ENCODE measurements at places on chromosomes 5 and 9. TPM values are rescaled to one million over a fixed set of nuclear protein-coding genes. Genes with fewer than 3 reads are reported as not detected.

SLC28A3 gene
- 1.2 TPM for total RNA-seq

FBXW5 gene
- total RNA-seq = 97.6 TPM

EGFLAM gene
- 16.8 TPM for total RNA-seq

APBA1 gene
- total RNA-seq = 9.1 TPM

DNA sequence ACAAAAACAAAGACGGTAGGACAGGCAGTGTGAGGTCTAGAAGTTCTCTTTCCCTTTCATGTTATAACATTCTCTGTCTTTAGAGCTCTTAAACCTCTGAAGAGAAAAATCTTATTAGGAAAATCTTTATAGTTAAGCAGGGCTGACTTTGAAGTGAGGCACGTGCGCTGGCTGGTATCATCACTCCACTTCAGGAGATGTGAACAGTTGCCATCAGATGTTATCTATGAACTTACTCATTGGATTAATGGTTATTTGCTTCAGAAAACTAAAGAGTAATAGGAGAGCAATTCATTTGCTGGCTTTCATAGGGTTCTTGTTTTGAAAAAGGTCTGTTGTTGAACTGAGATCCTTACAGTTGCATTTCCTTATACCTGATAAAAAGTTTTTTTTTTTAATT is 25.7 kb downstream of the LRRTM2 start:
- DNase-seq = no peak

DNA sequence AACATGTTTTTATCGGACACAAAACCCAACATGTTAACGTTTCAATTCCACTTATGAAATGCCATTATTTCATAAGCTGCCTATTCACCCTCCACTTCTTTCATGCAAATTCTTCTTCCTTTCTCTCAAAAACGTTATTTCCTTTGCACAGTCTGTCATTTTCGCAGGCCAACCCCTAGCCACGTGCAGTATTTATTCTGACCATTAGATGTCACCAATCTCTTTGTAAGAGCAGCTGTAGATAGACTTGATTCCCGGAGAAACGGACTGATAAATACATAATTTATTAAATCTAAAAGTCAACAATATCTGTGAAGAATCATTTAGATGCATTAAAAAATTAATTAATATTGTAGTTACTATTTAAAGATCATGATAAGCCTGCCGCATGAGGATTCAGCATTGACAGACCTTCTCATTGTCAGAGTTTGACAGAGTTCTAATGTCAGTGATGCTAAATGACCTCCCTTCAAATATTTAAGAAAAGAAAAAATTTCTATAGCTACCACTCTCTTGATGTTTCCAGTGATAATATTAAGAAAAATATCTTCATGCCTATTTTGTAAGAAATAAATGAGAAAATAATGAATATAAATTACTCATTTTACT is 933.6 kb downstream of the CDH12 start:
- DNase-seq = no peak

GRCh38 chr9:87964826-87965225 is 9.5 kb downstream of the CDK20 start:
- DNase-seq = no peak

- no peak for DNase-seq
These were observed 53.4 kb upstream of the TMC1 start for GRCh38 chr9:72467766-72468738.

GRCh38 chr5:123598028-123598689 is 86.2 kb downstream of the CSNK1G3 start:
- no peak for DNase-seq

DNA sequence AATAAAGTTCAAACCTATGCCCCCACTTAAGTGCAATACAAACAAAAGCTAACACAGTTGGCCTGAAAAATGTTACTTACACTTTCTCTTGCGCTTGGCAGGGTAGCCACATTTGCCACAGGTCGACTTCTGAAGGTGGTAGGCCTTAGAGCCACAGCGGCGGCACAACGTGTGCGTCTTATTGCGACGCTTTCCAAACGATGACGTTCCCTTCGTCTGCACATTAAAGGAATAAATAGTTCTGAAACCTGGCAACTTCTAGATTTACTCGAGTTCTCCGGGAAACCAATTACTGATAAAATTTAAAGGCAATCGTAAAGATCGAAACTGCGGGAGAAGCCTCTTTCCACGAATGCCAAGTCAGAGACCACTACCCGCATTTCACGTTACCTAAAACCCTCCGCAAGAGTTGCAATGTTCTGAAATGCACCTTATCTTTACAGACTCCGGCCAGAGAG is 602 bp downstream of the RPL37 start:
- DNase-seq = peak; percentile 81

DNA sequence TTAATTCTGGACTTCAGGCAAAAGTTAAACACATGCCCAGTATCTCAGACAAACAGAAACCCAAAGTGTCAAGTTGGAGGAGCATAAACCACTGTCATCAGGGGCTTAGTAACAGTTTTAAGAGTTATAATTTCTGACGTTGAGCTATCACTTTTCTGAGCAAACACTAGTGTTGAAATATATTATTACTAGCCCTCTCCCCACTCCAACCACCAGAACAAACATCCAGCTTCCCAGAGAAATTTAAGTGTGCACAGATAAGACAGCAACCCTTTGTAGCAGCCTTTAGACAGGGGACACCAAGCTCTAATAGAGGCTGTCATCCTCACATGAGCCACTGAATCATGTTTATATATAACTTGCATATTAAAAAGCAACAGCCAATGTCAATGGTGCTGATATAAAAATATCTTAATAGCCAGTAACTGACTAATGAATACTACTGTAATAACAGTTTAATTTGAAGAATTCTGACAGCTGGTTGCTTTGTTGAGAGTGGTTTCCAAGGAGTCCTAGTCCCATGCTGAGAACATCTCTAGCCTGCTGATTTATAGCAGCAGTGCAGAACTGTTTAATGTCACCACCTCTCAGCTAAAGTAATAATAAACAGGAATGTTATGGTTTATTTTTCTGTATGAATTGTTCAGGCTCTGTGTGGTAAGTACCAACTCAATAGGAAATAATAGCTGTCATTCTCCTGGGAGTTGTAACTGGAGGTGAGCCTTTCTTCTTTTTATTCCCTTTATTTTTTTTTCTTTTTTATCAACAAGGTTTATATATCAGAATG is 528.7 kb upstream of the ZNF608 start:
- DNase-seq = no peak

GRCh38 chr9:4665357-4665756 is 923 bp downstream of the SPATA6L start:
- DNase-seq = no peak

GRCh38 chr5:150765799-150766169 is 7.0 kb upstream of the DCTN4 start:
- no peak for DNase-seq

GRCh38 chr9:117116084-117116483 is 298.8 kb downstream of the ASTN2 start:
- no peak for DNase-seq

GRCh38 chr5:9467199-9468059 is 78.4 kb downstream of the SEMA5A start:
- no peak for DNase-seq

- no peak for DNase-seq
These were observed 104.1 kb downstream of the TSSK1B start for GRCh38 chr5:113330533-113331208.
